Bronchus fibroblast of lung (primary cell): ENCODE measurements at places on chromosomes 6 and 20. TPM values are rescaled to one million over a fixed set of nuclear protein-coding genes. Genes with fewer than 3 reads are reported as not detected.

CLVS2 gene
- not detected in 2 replicates for total RNA-seq

GPR6 gene
- not detected in 2 replicates for total RNA-seq

ID1 gene
- 370 and 375 TPM in 2 replicates for total RNA-seq

ATP6V1G2 gene
- total RNA-seq: 1.2 and 2.7 TPM in 2 replicates

CAPN11 gene
- not detected in 2 replicates for total RNA-seq

EFCAB8 gene
- under 0.01 TPM in 1 of 2 replicates, not detected in the other for total RNA-seq

KIAA0408 gene
- total RNA-seq: 0.30 and 0.84 TPM in 2 replicates

PHACTR1 gene
- 0.34 and 2.5 TPM in 2 replicates for total RNA-seq

RAB44 gene
- under 0.01 TPM in 1 of 2 replicates, not detected in the other for total RNA-seq

NRSN1 gene
- total RNA-seq: not detected in 2 replicates

CLPSL2 gene
- total RNA-seq: not detected in 2 replicates
